NCI-H146 (cell line): ENCODE measurements at places on chromosomes 16 and 17.
A peak's percentile ranks its signal among the peaks of the same experiment; 100 is the strongest.

DNA sequence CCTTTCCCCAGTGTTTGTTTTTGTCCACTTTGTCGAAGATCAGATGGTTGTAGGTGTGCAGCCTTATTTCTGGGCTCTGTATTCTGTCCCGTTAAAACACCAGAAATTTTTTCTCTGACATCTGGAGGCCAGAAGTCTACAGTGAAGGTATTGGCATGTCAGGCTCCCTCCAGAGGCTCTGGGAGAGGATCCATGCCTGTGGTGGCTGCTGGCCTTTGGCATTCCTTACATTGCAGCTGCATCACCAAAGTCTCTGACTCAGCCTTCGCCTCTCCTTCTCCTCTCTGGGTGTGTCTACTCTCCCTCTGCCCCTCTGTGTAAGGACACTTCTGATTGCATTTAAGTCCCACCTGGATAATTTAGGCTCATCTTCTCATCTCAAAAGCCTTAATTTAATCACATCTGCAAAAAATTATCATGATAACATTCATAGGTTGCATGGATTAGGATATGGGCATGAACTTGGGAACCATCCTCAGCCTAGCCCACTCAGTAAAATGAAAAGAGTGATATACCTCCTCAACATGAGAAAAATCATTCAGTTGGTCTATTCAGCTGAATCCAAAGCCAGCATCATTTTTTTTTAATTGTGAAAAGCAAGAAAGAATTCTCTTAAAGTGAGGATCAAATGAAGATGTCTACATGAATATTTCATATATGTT, 78.0 kb downstream of the MAP2K6 start:
- no peak for DNase-seq

DNA sequence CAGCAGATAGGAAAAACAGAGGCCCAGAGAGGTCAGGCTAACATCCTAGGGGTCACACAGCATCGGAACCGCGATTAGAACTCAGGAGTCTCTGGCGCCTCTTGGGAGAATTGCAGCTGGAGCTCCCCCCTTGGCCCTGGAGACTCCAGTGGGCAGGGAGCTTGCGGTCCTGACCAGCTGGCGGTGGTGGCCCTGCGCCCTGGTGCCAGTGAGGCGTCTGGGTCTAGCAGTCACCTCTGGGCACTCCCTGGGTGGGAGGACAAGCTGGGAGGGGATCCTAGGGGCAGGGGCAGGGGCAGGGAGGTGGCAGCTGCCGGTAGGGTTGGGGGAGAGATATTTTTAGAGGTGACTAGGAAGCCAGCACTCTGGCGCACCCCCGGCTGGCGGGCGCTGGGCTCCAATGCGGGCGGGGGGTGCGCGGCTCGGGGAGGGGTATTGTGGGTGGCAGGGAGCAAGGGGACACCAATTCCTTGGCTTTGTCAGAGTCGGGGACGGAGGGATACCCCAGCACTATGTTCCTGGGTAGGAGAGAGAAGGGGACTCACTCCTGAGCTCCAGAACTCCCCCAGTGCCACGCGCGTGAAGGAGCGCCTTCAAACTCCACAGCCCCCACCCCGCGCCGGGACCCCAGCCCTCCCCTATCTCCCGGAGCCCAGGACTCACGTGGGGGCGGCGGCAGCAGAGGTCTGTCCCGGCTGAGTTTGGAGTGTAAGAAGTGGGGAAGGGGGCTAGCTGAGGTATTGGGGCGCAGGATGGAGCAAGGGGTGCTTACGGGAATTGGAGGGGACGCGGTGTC, 584 bp downstream of the PHOSPHO1 start:
- DNase-seq = no peak

DNA sequence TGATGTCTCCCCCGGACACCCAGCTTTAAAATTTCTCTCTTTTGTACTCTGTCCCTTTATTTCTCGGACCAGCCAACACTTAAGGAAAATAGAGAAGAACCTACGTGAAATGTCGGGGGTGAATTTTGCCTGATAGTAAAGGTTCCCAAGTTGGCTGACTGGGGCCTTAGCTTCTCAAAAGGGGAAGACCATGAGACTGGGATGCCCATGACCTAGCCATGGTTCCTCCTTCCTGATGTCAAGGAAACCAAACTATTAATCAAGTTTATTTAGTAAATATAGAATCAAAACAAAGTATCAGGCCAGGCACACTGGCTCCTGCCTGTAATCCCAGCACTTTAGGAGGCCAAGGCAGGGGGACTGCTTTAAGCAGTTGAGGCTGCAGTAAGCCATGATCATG, 2.4 kb upstream of the EIF1 start:
- DNase-seq = no peak

DNA sequence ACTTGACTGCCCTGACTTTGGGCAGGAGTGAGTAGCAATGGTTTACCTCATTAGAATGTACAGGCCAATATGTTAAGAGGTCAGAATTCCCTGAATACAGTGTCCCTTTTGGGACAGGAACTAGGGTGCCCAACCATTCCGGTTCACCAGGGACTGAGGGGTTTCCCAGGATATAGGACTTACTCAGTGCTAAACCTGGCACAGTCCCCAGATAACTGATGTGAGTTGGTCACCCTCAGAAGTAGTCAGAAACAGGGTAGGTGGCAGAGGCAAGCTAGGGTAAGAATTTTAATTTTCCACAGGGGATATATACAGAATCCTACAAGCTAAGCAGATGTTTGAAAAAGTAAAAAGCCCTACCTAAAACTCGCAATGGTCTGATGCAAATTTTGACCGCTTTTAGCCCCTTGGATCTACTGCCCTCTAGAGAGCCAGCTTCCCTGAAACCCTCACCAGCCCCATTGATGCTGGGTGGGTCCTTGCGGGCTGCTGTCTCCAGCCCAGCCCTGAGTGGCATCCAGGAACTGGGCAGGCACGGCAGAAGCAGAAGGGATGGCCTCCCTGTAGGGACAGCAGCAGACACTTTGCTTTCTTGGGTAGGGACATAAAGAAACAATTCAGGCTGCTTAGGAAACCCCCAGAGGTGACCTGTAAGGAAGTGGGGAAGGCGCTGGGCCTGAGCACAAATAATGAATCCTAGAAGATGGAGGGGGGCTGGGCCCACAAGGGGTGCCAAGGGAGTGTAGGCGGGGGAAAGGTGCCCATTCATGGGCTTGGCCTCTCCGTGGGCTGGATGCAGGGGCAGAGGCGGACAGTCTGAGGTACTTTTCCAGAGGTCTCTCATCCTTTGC, 434.8 kb downstream of the SLC39A11 start:
- peak; percentile 23 for DNase-seq

DNA sequence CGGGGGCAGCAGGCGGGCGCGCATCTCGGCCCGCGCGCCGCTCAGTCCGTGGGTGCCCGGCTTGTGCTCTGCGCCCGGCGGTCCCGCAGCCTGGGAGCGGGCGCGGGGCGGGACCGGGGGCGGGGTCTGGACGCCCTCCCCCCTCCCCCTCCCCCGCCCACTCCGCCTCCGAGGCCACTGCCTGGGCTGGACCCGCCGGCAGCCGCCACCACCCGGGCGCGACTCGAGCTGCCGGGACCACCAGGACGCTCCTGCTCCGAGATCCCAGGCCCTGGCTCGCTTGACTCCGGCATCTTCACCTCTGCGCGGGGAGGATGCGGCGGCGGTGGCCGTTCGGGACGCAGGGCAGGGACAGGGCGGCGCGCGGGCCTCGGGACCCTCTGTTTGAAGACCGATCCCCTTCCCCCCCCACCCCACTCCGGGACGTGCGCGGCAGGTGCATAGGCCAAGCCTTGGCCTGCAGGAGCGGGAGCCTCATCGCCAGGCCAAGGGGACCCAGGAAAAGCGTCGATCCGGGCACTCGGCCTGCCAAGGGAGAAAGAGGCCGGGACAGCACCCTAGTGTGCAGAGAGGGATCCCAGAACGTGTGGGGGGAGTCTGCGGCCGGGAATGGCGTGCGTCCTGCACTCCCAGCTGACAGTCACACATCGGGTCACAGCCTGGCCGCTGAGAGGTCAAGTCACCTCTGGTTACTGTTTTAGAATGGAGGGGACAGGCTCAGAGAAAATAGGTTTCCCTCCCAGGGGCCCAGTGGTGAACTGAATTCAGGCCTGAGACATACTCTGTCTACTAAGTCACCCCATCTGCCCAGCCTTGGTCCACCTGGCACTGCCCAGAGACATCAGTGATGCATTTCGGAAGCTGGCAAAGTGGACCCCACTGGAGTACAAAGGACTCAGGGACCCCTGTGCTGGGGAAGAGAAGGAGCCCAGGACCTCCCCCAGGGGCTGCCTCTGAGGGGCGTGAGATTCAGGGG, at the start of gene HS3ST6:
Gene HS3ST6, minus strand, starts transcription at position 65 of the 976 bp plus-strand sequence. CDS start 92 bp downstream, outside the sequence.
- DNase-seq = peak; percentile 54

GRCh38 chr17:42873315-42873714, 22.3 kb downstream of the AOC3 start:
- DNase-seq = no peak

- DNase-seq = no peak
These were observed 10.9 kb downstream of the RAD51C start for GRCh38 chr17:58703137-58703915.

DNA sequence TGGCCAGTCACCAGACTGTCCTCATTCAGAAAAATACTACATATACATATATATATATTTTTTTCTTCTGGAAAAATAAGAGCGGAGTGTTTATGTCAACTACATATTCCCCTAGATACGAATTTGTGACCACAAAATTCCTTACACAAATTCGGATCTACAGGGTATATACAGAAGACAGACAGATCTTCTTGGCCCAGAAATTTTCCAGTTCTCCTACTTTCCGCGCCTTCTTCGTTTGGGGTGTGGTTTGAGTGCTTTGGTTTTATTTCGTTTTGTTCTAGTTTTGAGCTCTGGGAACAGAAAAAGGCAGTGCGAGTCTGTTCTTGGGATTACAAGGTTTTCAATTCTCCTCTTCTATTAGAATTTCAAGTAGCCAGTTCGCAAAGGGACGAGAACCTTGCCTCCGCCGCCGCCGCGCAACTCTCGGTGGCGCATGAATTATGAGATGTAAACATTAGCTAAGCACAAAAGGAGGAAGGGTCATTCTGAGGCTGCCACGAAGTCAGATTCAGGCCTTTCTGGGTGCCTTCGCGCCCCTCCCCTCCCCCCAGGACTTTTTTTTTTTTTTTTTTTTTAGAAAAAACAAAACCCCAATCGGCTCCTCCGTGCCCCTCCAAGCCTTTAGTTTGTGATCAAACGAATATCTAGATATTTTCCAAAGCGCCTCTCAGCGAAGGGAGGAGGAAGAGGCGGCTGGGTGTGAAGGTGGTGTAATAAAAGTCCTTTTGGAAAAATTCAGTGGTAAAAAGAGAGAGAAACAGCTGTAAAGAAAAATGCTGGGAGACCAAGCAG, 1.8 kb upstream of the HOXB4 start:
- DNase-seq = no peak

DNA sequence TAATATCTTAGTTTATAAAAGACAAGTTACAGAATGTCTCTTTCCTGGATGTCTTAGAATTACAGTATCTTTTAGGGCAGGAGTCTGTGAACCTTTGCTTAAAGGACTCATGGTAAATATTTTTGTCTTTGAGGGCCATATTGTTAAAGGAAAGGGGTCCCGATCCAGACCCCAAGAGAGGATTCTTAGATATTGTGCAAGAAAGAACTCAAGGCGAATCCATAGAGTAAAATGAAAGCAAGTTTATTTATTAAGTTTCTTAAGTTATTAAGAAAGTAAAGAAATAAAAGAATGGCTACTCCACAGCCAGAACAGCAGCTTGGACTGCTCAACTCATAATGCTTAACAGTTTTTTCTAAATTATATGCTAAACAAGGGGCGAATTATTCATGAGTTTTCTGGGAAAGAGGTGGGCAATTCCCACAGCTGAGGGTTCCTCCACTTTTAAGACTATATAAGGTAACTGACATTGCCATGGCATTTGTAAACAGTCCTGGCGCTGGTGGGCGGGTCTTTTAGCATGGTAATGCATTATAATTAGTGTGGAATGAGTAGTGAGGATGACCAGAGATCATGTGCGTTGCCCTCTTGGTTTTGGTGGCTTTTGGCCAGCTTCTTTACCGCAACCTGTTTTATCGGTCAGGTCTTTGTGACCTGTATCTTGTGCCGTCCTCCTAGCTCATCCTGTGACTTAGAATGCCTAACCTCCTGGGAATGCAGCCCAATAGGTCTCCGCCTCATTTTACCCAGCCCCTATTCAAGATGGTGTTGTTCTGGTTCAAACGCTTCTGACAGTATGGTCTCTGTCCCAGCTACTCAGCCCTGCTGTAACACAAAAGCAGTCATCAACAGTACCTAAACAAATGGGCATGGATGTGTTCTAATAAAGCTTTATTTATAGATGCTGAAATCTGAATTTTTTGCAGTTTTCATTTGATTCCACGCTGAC, 53.2 kb downstream of the BMERB1 start:
- DNase-seq = no peak

GRCh38 chr17:14582996-14583395, 282.1 kb downstream of the HS3ST3B1 start:
- DNase-seq = no peak

DNA sequence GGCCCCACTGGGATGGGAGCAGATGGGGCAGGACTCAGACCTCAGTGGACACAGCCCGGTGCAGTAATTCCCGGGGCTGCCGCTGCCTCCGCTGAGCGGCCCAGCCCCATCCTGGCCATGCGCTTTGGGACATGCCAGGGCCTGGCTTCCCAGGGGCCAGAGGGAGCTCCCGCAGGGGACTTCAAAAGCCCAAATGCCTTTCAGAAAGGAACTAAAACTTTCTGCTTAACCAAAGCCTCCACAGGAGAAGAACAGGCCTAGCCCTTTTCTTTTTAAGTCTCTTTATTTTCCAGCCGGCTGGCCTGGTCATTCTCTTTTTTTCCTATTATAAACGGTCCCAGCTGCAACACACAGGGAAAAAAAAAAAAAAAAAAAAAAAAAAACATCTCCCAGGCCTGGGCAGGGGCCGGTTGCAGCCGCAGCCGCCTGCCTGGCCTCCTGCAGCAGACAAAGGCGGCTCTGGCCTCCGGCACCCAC, 10.7 kb upstream of the ZNF423 start:
- DNase-seq = peak; percentile 4

DNA sequence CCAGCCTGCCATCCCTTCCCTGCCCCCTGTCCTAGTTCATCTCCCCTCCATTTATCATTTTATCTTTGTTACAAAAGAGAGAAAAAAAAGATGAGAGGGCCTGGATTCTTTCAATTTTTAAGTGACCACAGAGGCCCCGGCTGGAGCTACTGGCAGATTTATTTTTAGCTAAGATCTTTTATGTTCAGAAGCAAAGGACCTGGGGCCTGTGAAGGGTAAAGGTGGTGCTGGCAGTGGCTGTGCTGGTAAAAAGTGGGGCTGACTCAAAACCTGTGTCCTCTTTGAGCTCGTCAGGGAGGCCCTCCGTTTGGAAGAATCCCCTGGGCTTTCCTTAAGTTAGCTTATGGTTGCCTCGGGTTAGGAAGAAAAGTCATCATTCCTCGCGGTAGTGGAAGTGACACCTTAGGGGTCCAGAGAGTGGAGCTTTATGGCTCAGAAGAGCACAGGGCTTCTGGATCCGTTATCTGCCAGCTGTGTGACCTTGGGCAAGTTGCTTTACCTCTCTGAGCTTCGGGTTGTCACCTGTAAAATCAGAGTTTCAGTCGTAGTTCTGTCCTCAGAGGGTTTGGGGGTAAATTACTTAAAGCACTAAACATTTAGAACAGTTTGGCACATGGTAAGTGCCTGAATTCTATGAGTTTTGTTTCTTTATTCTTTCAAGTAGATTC, 923.8 kb upstream of the EEF2KMT start:
- DNase-seq = no peak

- peak; percentile 29 for DNase-seq
These were observed 155.6 kb upstream of the PLCG2 start for GRCh38 chr16:81623365-81624102.

GRCh38 chr17:6069539-6070429, at the start of gene WSCD1:
Gene WSCD1, plus strand, starts transcription at chr17:6070379. Its CDS starts 10,280 bp downstream, at chr17:6080659.
- peak; percentile 64 for DNase-seq
